ENCODE measurements at places on chromosomes 5 and 9.

- no peak for DNase-seq
Observed at GRCh38 chr5:13581132-13581531, 363.4 kb downstream of the DNAH5 start.

DNA sequence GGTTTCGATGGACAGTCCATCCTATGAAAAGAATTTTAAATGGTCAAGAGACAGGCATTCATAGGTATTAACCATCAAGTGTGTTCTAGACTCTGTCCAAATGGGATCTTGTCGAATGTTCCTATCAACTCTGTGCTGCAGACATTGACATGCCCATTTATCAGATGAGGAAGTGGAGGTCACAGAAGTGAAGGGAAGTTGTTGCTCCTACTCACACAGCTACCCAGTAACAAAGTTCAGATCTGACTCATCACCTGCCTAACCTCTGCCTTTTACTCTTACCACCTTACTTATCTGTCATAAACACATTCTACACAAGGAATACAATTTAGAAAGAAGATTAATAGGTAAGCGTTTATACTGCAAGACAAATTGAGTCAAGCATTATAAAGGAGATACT lies 426.2 kb upstream of the BRINP1 start:
- DNase-seq, result no peak

GRCh38 chr9:77018969-77019235 lies 553 bp upstream of the FOXB2 start:
- no peak for DNase-seq

DNA sequence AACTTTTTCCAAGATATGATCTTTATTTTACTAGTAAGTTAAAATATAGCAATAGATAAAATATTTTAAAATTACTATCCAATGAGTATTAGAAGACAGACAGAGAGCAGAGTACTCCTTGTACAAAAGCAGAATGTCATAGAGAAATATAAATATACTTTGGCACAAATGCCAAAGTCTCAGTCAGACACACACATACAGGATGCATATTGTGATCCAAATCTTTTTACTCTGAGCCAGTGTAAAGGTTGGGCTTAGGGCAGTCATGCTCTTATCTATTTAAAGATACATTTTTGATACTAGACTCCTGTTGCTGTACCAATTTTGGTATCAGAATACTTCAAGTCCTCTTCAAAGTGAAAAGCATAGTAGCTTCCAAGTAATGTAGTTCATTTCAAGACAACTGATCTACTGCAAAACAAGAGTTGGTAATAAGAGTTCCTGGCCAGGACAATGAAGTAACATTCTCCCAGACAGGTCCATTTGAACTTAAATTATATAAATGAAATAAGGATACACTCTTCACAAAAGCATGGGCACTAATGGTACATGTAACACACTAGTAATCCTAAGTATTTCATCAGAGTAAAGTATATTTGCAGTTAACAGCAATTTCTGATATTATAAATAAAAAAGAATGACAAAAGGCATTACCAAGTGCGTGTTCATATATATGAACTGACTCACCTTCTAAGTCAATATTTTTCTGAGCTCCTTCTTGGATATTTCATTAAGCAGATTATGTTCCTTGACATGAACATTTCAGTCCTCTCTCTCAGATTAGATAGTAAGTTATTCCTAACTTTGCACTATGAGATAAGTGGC lies 10.5 kb downstream of the PFDN1 start:
- DNase-seq, result no peak

- no peak for DNase-seq
Observed at GRCh38 chr9:99001892-99002291, 58.2 kb downstream of the COL15A1 start.

DNA sequence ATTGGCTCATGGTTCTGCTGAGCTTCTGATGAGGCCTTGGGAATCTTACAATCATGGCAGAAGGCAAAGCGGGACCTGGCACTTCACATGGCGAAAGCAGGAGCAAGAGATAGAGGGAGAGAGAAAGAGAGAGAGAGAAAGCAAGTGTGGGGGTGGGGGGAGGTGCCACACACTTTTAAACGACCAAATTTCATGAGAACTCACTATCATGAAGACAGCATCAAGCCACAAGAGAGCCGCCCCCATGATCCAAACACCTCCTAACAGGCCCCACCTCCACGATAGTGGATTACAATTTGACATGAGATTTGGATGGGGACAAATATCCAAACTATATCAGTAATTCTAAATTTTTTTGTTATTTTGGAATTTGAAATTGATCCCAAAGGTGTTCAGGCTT lies 553.9 kb downstream of the PRR16 start:
- DNase-seq, result no peak

DNA sequence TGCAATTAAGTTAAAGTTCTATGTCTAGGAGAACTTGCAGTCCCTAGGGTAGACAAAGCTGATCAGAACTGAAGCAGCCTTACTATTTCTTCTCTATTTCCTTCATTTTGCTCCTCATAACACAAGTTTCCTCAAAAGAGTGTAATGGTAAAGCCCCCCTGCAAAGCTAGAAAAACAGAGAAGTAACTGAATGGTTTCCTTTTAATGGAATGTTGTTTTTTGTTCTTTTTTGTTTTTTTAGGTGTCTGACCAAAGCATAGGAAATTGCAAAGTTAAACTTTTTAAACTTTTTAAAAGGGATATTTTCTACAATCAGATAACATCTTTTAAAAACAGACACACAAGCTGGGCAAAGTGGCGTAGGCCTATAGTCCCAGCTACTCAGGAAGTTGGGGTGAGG lies 145.7 kb downstream of the TLE1 start:
- no peak for DNase-seq

DNA sequence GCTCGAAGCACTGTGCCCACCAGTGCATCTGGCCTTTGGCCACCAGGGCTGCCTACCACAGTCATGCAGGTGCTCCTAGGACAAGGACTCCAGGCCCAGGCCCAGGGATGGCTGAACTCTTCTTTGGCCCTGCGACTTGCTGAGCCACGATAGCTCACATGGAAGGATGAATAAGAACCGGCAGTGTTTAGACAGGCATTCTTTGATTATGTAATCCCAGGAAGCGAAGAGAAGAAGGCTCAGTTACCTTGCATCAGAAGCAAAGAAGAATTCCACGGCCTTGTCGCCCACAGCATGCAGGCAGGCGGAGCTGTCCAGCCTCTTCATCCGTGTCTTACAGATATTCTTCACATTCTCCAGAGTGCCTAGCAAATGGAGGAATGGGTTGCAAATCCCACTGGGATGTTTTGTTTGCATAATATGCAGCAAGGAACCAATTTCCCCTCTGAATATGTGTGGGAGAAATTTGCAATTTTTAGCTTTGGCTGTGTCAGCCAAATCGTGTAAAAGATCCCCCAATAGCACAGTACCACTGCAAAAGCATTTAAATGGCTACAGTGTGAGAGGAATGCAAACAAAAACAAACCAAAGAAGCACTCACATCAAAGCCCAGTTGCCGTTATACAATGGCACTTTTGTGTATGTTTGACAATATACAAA lies 29.1 kb downstream of the GFPT2 start:
- DNase-seq, result no peak

- DNase-seq, result no peak
Observed at GRCh38 chr5:14386884-14387624, 194.5 kb upstream of the OTULINL start.

DNA sequence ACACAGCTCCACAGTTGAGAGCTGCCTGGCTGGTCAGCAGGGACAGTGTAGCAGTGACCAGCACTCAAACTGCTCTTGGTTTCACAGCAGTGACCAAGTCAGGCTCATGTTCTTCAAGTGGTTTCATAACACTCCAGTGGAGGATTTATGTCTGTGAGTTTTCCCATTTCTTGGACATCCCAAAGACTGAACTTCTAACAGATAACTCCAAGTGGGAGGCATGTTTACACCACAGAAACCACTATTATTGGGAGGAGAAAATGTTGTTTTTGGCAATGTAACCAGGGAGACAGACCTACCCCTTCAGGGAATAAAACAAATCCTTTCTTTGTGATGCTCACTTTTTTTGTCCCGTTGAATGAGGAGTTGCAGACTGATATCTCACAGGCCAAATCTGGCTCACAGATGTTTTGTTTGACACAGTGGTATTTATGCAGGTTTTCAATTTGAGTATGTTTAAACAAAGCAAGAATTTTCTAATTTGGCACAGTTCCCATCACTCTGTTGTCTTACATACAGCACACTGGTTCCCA lies 141.5 kb downstream of the RMI1 start:
- DNase-seq, result peak; percentile 75

GRCh38 chr5:132017738-132018625 lies 6.5 kb upstream of the ACSL6 start:
- no peak for DNase-seq

DNA sequence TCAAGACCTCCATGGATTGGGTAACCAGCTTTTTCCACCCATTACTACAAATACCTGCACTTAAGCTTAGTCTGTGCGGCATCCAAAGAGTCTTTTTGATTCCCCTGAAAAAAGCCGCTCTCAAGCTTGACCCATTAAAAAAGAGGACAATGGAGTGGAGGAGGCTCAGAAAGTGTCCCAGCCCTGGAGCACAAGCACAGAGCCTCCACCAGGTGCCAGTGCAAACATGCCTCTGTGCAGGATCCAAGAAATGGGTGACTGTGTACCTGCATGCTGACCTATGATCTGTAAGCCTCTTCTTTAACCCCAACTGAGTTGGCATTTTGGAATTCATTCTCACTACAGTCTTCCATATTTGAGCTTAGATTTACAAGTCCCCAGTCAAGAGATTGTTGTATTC lies 168.3 kb upstream of the TLE4 start:
- no peak for DNase-seq

DNA sequence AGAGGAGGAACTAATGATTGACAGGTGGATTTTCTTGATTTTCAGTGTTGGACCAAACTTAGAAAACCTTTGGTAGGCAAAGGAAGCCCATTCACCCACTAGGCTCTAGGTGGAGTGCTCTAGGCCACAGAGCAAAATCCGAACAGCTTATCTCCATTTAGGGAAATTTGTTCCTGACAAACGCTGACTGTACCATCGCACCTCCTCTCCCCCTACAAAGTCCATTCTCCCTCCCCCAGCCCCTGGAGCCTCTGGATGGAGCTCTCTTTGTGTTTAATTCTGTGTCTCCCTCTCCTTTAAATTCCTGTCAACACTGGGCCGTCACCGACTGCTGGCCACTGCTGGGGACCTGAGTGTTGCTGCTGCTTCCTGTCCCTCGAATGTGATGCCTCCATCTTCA lies 350.1 kb upstream of the IRX2 start:
- no peak for DNase-seq

DNA sequence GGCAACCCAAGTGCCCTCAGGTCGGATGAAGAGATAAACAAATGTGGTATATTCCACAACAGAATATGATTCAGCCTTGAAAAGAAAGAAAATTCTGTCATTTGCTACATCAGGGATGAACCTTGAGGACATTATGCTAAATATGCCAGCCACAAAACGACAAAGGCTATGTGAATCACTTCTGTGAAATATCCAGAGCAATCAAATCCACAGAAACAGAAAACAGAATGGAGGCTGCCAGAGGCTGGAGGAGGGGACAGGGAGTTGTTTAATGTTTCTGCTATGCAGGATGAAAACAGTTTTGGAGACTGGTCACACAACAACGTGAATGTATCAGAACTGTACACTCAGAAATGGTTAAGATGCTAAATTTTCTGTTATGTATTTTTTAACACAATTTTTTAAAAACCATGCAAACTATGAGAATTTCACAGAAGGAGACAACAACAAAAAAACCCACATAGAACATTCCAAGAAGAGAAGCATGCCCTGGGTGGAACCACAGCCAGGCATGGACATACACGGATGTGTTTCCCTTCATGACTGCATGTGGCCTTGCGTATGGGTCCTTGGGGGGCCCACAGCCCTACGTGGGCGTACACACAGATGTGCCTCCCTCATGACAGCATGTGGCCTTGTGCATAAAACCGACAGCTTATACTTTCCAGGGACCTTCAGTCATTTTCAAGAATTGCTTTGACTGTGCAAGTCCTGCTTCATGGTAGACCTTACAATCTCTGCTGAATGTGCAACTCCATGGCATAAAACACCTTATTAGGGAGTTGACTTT lies 146.7 kb downstream of the ROR2 start:
- DNase-seq, result no peak

GRCh38 chr9:129939431-129939830 lies 103.6 kb downstream of the FNBP1 start:
- peak; percentile 65 for DNase-seq

GRCh38 chr5:154778534-154778933 lies 23.4 kb downstream of the LARP1 start:
- no peak for DNase-seq

DNA sequence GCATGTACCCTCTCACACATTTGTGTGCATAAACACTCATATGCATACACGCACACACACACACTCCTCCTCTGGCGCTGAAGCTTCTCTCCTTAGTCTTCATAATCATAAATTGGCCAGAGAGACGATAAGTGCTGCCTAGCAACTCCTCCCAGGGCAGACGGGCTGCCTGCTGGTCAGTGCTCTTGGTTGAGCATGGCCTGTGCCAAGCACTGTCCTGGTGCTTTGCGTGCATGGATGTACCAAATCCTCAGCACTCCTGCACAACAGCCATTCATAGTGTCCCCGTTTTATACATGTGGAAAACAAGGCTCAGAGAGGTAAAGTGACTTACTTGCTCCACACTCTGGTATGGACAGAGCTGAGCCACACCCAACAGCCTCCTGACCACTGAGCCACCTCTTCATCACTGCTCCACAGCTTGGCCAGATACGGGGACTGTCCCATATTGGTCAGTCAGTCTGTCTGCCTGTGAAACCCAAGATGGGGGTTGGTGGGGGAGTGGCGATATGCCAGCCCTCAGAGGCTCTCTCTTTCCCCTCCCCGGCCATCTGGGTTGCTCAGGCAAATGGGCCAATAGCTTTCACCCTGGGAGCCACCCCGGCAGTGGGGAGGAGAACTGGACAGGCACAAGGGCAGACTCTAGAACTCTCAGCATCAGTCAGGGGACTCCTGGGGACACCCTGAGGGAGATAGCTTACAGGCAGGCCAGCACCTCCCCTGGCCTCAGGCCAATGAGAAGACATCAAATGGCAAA lies 64.3 kb upstream of the GARNL3 start:
- no peak for DNase-seq

GRCh38 chr5:122458278-122458872 lies 146.3 kb downstream of the SNCAIP start:
- no peak for DNase-seq

All from fibroblast of skin of left quadriceps (primary cell).